Nephron progenitor cell (in vitro differentiated cells): ENCODE measurements at places on chromosomes 1 and 21.

GRCh38 chr1:174815036-174815435, 184.7 kb upstream of the CACYBP start:
- no peak for DNase-seq

- peak; percentile 27 for DNase-seq
Observed at GRCh38 chr1:188499690-188500089, 1670.9 kb downstream of the PLA2G4A start.

- DNase-seq, result no peak
Observed at GRCh38 chr1:207423560-207424292, 30.4 kb upstream of the CR2 start.

DNA sequence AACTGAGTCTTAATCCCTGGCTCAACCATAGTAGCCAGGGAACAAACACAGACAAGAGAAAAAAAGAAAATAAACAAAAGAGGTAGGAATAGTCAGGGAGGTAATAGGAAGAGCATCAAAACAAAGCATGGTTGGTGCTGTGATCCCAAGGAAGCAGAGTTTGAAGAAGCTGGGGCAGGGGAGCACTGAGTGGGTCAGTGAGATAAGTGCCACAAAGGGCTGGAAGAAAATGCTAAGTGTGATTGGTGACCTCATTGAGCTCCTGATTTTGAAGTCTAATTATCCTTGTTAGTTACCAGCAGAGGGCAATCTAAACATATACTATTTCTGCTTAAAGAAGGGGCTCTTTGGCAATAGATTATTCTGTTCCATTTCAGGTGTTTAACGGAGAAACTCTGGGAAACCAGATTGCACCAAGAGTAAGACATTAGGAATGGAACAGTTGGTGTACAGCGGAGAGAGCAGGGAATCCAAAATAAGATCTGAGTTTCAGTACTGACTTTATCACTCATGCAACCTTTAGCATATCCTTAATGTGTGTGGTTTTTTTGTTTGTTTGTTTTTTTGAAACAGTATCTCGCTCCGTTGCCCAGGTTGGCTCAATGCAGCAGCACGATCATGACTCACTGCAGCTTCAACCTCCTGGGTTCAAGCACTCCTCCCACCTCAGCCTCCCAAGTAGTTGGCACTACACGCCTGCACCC, 30.7 kb upstream of the KIAA1614 start:
- no peak for DNase-seq

- DNase-seq, result no peak
Observed at GRCh38 chr1:3261007-3261968, 192.3 kb downstream of the PRDM16 start.

DNA sequence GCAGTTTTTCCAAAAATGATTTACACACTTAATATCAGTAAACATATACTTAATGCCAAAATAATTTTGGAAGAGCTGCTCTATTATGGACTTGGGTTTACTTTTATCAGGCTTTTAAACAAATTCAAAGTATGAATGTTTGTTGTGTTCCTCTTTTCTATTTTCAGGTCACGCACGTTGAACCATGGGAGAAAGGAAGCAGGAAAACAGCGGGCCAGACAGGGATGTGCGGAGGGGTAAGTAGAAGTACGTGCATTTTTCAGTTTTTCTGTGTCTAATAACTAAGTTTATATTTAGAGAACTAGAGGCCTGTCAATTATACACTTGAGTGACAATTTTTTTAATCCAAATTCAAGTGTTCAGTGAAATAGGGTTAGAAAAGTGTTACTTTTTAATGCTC, 3.4 kb downstream of the PRPF38B start:
- no peak for DNase-seq

DNA sequence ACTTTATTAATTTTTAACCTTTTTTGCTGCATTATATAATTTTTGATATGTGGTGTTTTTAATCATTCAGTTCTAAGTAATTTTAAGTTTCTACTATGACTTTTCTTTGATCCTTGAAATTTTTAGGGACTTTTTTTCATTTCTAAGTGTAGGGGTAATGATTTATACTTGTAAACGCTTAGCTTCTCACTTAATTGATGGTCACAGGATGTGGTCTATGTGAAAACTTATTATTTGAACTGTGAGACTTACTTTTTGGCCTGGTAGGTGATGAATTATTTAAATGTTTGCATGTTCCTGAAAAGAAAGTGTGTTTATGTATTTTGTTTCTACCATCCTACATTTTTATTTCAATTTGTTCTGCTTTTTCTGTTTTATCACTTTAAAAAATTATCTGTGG, 17.2 kb downstream of the ALPL start:
- no peak for DNase-seq

- no peak for DNase-seq
Observed at GRCh38 chr1:25781130-25781433, 18.9 kb upstream of the SELENON start.

DNA sequence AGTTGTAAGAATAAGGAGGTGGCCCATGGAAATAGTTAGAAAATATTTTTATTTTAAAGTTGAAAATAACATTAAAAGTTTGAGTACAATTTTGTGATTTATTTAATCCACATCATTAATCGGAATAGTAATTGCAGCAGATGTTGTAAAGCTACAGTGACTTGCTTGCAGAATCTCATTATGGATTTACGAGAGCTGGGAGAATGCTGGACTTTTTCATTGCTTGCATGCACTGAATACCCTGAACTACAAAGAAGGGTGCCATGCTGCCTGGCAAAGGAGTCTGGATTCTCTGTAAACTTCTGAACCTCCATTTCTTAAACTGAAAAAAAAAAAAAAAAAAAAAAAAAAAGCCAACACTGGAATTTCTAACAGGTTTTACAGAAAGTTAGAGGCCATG, 26.5 kb downstream of the WDR64 start:
- DNase-seq, result no peak

GRCh38 chr1:21857142-21857839, 45.2 kb downstream of the LDLRAD2 start:
- no peak for DNase-seq

- no peak for DNase-seq
Observed at GRCh38 chr21:20016435-20017005, 981.7 kb upstream of the NCAM2 start.

DNA sequence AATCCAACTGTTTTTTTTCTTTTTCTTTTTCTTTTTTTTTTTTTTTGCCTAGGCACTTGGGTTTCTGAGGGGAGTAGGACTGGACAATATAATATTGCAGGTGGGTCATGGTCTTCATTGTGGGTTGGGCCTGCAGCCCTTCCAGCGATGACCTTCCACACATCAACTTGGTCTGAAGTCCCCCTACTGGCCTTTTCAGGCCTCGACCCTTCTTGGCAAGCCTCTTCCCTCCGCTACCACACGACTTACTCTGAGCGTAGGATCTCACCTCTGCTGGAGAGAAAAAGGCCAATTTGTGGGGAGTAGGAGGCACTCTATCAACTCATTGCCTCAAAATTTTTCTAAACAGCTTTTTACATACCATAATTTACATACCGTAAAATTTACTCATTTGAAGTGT, 51.1 kb upstream of the GRIK3 start:
- DNase-seq, result no peak

- DNase-seq, result no peak
Observed at GRCh38 chr1:209406168-209406567, 177.3 kb upstream of the CAMK1G start.
